Stimulated activated memory B cell treated with anti-CD40 and anti-IgM and Interleukin-4, amounts not matched to agents 10 μg/mL and 1 μg/mL and 100 μg/mL, for 72 hours (primary cell): ENCODE measurements at places on chromosomes 6 and 20.

DNA sequence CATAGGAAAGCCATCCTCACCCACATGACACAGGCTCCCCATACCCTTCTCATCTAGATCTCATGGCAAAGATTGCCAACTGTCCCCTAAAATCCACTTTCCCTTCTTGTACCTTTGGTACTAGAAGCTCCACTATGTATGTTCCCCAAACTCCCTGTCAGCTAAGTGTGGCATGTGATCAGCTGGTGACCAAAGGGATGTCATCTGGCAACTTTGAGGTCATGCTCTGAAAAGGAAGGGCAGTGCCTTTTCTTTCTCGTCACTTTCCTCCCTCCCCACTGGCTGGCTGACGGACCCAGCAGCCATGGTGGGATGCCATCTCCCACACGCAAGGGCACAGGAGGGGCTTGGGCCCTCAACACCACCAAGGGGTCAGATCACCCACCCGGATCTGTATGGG lies 23.8 kb upstream of the TAF8 start:
- no peak for ATAC-seq

DNA sequence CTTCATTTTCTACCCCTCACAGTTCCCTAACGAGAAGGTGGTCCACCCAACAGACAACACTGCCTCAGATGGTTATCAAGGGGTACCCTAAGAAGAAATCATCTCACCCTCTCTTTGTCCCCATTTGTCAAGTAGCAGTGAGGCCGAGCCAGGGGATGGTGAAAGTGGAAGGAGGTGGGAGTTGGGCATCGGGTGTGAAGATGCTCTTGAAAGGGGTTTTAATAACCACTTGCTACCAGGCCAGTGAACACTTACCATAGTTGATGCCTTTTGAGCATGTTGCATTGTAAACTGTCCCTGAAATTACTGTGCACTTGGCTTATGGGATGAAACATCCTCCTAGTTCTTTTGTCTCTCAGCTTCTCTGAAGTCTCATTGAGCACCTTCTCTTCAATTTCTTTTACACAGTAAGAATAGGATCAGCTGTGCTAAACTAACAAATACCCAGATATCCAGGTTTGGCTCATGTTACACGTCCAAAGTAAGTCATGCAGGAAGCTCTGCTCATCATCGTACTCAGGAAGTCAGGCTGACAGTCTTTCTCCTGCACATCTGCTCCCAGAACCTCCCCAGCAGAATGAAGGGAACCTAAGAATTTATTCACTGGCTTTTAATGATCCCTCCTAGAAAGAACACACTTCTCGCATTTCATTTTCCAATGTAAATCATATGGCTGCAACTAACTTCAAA lies 13.3 kb downstream of the HLA-DPB1 start:
- peak; percentile 45 for ATAC-seq

DNA sequence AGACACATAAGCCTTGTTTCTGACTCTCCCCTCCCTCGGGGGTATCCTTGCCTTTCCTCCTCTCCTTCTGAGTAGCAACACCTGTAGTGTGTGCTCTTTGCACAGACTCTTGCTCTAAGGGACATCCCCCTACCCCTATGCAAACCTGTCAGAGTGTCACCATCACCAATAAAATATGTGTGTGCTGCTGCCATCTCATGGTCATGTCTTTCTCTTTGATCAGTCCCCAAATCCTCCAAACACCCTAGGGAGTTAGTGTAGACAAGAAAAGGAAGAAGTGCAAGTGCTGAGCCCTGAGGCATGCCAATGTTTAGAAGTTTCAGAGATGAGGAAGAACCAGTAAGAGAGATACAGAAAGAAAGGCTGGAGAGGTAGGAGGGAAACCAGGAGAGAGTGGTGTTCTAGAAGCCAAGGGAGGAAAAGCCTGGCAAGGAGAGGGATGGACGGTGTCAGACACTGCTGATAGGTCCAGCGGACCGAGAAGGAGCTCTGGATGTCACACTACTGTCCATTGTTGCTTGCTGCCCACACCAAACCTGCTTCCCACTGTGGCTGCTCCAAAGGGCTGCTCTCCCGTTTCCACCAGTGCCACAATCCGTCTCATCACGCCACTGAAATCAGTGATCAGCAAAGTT lies 16.4 kb downstream of the TRMT6 start:
- ATAC-seq, result peak; percentile 83

- ATAC-seq, result no peak
These were observed 7.9 kb upstream of the ITPR3 start for GRCh38 chr6:33613146-33613794.

- no peak for ATAC-seq
These were observed 4.8 kb downstream of the OR12D1 start for GRCh38 chr6:29419516-29419915.

- ATAC-seq, result no peak
These were observed 82.7 kb downstream of the SH3BGRL2 start for GRCh38 chr6:79713701-79714322.

GRCh38 chr20:3645309-3646066 lies 17.7 kb downstream of the GFRA4 start:
- no peak for ATAC-seq

DNA sequence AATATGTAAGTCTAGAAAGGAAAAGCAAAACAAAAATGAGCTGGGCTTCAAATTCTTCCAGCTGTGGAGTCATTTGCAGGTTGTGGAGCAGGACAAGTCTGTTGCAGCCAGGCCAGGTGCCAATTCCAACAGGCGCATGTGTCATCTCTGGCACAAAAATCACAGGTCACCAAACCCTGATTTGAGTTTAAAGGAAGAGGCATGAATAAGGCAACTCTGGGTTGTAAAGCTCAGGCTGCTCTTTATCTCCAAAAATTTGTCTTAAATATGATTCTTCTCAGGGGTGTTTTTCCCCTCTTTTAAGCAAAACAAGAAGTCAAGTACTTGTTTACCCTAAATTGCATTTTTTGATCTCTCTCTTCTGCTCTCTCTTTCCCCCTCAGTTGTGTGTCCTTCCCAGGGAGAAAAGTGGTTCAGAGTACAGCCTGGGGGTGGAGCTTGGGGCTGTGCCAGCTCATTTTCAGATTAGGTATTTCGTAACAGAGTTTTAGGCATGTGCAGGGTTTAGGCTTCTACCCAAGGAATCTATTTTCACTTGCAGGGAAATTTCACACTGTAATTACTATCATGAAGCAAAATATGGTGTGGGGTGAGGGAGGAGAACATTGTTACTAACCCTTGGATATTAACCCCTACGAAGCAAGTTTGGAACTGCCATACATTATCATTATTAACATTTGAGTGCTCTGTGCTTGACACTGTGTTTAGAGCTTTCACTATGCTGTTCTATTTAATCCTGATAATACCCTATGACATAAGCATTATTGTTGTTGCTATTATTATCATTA lies 8.3 kb upstream of the NCOA3 start:
- peak; percentile 62 for ATAC-seq

DNA sequence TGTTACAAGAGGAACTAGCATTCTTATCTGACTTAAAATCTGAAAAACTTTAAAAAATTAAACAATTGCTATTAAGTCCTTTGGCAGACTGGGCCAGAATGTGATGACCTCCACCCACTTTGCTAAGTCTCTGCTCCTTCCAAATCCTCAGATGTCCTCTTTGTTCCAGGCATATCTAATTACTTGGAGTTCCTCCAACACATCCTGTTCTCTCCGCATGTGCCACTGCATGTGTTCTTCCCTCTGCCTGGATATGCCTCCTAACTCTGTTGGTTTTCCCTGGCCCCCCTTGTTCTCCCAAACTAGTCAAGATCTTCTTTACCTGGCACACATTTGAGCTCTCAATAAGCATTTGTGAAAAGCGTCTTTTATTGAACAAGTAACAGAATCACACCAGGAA lies 23.1 kb downstream of the ELOVL2 start:
- ATAC-seq, result no peak

DNA sequence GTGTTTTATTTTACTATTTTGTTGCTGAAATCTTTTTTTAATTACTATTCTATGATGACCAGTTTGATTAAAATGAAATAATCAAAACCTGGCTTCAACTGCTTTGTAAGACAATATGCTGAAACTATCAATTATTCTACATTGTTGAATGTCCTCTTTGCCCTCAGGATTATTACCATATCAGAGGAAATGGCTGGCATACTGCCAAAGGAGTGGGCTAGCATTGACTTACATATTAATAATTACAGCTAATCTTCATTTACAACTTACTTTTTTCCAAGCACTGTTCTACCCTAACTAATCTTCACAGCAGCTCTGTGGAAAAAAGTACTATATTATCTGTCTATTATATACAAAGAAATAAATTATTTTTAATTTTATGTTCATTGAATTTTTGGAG lies 560.5 kb downstream of the BCKDHB start:
- no peak for ATAC-seq

GRCh38 chr20:40524071-40524470 lies 165.0 kb downstream of the MAFB start:
- no peak for ATAC-seq

DNA sequence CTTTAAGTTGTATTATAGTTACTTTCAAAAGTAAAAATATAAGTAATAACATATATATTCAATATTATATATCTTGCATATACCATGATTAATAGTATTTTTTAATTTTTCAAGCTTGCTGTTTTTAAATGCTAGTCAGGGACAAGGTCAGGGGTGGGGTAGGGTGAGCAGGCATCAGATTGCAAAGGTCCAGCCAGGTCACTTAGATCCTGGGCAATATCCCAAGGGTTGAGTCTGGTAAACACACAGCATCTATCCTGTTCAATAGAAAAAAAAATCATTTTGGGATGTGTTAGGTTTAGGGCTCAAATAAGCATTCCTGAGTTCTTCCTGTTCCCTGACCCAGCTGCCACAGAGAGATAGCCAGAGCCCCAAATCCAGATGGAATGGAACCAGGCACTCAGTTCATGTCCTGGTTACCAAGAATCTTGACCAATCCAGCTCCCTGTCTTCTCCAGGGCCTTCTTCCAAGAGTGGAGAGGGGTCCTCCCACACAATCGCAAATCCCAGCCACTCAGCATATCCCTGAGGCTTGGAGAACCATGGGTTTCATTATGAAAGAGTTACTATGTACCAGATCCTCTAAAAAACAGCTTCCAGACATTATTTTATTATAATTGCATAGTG lies 134.9 kb upstream of the TOP1 start:
- no peak for ATAC-seq

- no peak for ATAC-seq
These were observed 61.0 kb downstream of the FAM50B start for GRCh38 chr6:3910106-3910663.

DNA sequence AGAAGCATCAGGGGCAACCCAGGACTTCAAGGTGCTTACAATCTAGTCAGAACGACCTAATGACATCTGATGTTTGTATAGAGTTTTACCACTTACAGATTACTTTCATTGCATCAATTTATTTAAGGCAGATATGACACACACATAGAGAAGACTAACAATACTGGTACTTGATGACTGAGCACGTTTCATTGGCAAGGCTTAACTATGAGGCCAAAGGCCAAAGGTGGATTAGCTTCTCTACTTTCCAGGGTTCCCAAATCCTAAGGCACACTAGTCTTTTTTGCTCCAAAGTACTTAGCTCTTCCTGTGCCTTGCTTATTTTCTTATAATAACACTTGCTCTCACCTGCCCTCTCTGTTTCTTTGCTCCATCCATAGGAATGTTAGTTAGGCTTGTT lies 406.2 kb downstream of the ZFAND3 start:
- no peak for ATAC-seq

- ATAC-seq, result no peak
These were observed 19.2 kb downstream of the JAG1 start for GRCh38 chr20:10654630-10655029.

DNA sequence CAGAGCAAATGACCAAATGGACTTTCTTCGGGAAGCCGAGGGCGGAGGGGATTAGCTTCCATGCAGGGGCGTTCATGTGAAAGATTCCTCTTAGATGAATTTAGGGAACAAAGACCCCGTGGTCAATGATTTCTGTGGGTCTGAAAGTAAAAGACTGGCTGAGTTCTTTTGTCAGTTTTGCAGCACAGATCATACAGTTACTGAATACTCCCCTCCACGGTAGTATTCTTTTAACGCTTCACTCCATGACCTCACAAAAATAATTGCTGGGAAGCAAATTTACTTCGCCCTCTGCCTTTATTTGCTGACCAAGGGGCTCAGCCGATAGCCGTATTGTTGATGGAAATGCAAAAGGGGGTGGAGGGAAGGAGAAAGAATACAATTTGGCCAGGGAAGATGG lies 86.0 kb upstream of the SALL4 start:
- ATAC-seq, result no peak

DNA sequence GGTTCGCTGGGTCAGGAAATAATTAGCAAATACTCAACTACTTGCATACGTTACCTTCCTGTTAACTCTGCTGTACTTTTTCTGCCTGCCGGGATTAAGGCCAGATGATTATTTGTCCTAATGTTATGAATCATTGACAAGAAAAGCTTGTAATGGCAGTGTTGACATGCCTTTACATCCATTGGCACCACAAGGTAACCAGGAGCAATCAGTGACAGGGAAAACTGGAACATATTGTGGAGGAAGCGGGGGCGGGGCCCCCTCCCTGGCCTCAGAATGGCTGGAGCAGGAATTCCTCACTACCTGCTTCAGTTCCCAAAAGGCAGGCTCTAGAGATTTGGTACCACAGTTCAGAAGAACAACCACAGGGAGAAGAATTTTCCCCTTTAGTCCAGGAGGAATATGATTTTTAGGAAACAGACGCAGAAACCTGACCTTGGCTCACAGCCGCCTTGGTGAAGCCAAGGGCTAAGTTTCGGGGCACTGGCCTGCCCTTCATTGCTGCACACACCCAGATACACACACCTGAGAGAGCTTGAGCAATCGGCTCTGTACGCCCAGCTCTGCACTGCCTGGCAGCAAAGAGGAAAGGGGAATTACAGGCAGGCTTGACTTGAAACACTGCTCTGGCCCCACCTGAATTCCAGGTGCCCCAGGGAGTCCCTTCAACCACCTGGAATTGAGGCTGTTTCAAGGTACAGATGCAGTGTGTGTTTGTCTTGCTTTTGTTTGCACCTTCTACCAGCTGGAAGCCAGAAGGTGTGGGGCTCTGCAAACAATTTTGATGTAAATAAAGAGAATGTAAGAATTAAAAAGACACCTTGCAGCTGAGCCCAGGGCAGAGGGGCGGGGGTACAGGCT lies 89.8 kb downstream of the MYB start:
- no peak for ATAC-seq

GRCh38 chr6:46642928-46643751 lies 9.5 kb downstream of the CYP39A1 start:
- no peak for ATAC-seq
